ENCODE measurements at places on chromosomes 16 and 17.

- no peak for DNase-seq
Measured at GRCh38 chr17:55873017-55873758, 122.3 kb downstream of the PCTP start.

- no peak for DNase-seq
Measured at GRCh38 chr16:11036040-11036439, 91.7 kb downstream of the CLEC16A start.

- DNase-seq: no peak
Measured at GRCh38 chr17:43935204-43935925, 6.9 kb downstream of the PPY start.

- DNase-seq: no peak
Measured at GRCh38 chr17:51443646-51444045, 183.3 kb downstream of the UTP18 start.

GRCh38 chr16:920051-920681 is 50.6 kb downstream of the LMF1 start:
- DNase-seq: no peak

- DNase-seq: no peak
Measured at GRCh38 chr17:64686705-64687104, 24.6 kb upstream of the SMURF2 start.

GRCh38 chr17:77875881-77876509 is 82.5 kb upstream of the TNRC6C start:
- DNase-seq: no peak

DNA sequence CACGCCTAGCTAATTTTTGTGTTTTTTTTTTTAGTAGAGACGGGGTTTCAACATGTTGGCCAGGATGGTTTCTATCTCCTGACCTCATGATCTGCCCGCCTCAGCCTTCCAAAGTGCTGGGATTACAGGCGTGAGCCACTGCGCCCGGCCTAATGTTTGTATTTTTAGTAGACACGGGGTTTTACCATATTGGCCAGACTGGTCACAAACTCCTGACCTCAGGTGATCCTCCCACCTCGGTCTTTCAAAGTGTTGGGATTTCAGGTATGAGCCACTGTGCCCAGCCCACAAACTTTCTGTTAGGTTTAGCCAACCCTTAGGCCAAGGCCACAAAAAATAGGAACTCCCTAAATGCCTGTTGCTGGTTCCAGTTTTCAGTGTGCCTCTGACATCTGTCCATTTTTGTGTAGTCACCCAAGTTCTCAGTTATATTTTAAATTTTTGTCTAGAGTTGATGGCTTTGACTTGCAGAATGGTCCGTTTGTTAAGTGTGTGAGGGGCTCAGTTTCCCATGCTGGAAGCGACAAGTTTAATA is 12.7 kb downstream of the CCL16 start:
- DNase-seq: no peak

DNA sequence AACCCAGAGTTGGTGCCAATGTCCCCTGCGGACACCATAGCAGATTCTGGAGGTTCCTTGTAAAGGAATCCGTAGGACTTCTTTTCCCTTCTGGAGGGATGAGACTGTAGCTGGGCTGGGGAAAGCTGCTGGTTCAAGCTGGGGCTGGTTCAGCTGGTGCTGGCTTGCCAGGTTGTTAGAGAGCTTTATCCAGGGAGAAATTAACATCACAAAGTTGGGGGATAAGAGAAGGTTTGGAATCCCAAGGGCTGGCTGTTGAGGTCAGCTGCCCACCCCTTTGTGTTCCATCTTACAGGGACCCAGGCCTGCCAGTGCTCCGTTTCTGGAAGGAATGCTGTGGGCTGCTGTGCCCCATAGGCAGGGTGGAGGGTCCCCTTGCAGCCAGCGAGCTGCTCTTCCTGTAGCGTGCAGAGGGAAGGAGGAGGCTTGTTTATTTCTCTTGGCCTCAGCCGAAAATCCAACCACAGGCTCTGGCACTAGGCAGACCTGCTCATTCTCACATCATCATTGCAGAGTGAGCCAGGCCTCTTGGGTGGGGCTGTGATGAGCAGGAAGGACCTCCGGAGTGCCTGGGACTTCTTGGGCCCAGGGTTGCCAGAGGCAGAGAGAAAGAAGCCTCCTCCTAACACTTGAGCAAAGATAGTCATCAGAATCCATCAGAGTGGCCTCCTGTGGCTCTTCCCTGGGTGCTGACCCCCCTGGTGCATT is 251.1 kb downstream of the SEC14L1 start:
- DNase-seq: no peak

GRCh38 chr16:88483392-88483641 is 30.2 kb downstream of the ZFPM1 start:
- no peak for DNase-seq

GRCh38 chr16:79772048-79772447 is 171.5 kb upstream of the MAF start:
- no peak for DNase-seq

DNA sequence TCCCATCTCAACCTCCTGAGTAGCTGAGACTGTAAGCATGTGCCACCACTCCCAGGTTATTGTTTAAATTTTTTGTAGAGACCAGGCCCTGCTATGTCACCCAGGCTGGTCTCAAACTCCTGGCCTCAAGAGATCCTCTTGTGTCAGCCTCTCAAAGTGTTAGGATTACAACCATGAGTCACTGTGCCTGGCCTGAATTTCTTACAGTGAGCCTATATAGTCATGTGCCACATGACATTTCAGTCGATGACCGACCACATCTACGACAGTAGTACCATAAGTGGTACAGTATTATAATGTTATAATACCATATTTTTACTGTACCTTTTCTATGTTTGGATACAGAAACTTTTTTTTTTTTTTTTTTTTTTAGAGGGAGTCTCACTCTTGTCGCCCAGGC is 195.3 kb downstream of the STX8 start:
- no peak for DNase-seq

- no peak for DNase-seq
Measured at GRCh38 chr17:17139972-17140589, 66.1 kb downstream of the PLD6 start.

DNA sequence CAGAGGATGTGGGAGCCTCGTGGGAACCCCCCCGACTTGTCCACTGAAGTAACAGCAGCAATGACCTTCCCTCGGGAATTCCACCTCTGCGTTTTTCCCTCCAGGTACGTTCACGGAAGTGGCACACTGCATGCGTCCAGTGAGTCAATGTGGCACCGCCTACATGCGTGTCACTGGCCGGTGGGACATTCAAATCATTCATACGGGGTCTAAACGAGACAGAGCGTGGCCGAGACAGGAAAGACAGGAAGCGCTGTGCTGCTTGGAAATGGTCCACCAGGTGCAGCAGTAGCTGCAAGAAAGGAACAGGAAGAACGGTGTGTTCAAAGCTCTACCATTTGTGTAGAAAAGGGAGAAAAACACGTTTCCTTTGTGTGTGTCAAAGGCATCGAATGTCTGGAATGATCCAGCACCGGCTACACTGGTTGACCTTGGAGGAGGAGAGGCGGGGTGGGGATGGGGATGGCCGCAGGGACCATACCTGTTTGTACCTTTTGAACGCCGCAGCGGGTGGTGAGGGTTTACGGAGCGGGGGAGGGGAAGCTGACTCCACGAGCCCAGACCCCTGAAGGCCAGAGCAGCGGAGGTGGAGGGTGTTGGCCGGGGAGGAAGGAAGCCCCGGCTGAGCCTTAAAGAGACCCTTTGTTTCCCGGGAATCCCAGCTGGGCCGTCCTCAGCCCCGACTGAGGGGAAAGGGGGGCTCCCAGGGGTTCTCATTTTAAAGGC is 1.7 kb upstream of the PGAP6 start:
- no peak for DNase-seq

- DNase-seq: no peak
Measured at GRCh38 chr16:85712801-85713200, 24.0 kb upstream of the GINS2 start.

- no peak for DNase-seq
Measured at GRCh38 chr17:7897773-7898172, 9.2 kb downstream of the CHD3 start.

- no peak for DNase-seq
Measured at GRCh38 chr17:81404558-81405165, 9.4 kb downstream of the BAHCC1 start.

DNA sequence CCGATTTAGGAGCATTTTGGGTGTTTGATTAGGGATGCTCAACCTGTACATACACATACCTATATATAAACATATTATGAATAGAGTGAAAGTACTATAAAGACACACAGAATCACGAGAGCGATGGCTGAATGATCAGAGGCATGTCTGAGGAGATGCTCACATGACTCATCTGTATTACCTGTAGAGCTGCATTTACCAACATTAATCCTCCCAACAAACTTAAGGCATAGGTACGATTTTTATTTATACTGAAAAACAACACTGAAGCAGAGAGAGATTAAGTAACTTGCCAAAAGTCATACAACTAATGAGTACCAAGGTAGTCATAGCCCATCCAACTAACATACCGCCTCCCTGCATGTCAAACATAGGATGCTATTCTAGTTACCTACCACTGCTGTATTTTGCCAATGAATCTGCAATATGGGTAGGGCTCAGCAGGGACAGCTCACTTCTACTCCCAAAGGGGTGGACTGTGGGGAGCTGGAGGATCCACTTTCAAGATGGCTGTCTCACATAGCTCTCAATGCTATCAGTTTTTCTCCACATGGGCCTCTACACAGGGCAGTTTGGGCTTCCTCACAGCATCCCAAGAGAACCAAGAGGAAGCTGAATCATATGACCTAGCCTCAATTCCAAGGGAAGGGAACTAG is 7.3 kb downstream of the CYB5D1 start:
- DNase-seq: no peak

- no peak for DNase-seq
Measured at GRCh38 chr17:66509926-66510325, 207.5 kb downstream of the PRKCA start.

Data from activated T-helper 9 cell treated with anti-CD3 and anti-CD28 coated beads, Interleukin-2, amount 50 U/mL, for 16 hours (primary cell).